ENCODE measurements at places on chromosomes 2 and 18. TPM values are rescaled to one million over a fixed set of nuclear protein-coding genes. Genes with fewer than 3 reads are reported as not detected.

Gene LINC00305
- not detected for total RNA-seq

Gene RAB6D
- total RNA-seq: not detected

Gene RAB31
- 0.21 TPM for total RNA-seq

Gene NDUFB3
- 141 TPM for total RNA-seq

Gene IL36G
- not detected for total RNA-seq

Gene FSHR
- not detected for total RNA-seq

Gene PRSS56
- not detected for total RNA-seq

Gene EFEMP1
- not detected for total RNA-seq

Gene NGEF
- 0.10 TPM for total RNA-seq

Gene HOXD8
- not detected for total RNA-seq

Gene MBD1
- 84.5 TPM for total RNA-seq

Gene SLC4A5
- 1.6 TPM for total RNA-seq

Gene DUSP2
- total RNA-seq: 297 TPM

Gene REG3A
- total RNA-seq: not detected

Gene CXCR4
- total RNA-seq: 86.8 TPM

Gene CNRIP1
- not detected for total RNA-seq

Gene UGT1A4
- not detected for total RNA-seq

Gene MALL
- total RNA-seq: 0.50 TPM

Gene AGAP1
- total RNA-seq: 2.4 TPM

Gene CHRNG
- total RNA-seq: not detected

Gene OTOS
- total RNA-seq: not detected

Gene MC4R
- not detected for total RNA-seq

Gene MRO
- not detected for total RNA-seq

Gene CASP10
- total RNA-seq: 9.9 TPM

Gene RNU2-63P
- 21.4 TPM for total RNA-seq

Gene VSNL1
- not detected for total RNA-seq

Gene FBXO11
- 39.2 TPM for total RNA-seq

Gene CPO
- not detected for total RNA-seq

Gene GLI2
- not detected for total RNA-seq

Gene ANXA4
- 27.6 TPM for total RNA-seq

Gene CDH7
- total RNA-seq: not detected

Gene PDCD1
- 52.0 TPM for total RNA-seq

Gene ALPP
- total RNA-seq: not detected

Gene C2orf72
- 0.50 TPM for total RNA-seq

Data from activated CD8-positive, alpha-beta memory T cell treated with anti-CD3 and anti-CD28 coated beads for 36 hours (primary cell).